Heart right ventricle (tissue), 16 donors: ENCODE measurements at places on chromosomes 2 and 18. TPM values are rescaled to one million over a fixed set of nuclear protein-coding genes. Genes with fewer than 3 reads are reported as not detected.

- no peak for DNase-seq
Observed at GRCh38 chr2:132252894-132253264, 91.1 kb upstream of the ANKRD30BL start.

DNA sequence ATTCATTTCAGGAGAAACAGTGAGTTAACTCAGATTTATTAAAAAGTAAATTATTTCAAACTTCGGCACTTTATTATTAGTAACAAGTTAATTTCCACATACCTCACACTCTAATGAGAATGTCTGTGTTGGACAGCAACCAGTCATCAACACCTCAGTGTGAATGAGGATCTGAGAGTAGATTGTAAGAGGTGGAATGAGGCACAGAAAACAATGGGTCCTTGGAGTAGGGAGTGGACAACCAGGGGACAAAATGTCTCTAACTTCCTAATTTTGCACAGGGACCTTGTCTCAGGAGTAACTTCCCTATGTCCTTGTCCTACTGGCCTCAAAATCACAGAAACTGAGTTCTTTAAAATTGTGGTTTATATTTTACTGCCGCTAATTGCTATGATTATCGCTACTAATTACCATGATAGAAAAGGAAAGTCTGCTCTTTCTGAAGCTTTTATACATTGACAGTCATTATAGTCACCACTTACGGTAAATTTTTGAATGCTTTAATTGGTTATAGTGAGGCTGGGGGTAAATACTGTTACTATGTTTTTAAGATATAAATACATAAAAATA, 82.2 kb upstream of the LRPPRC start:
- DNase-seq = no peak

- no peak for DNase-seq
Observed at GRCh38 chr2:121649149-121649595, at the start of gene CLASP1. Gene CLASP1, minus strand, starts transcription at chr2:121649462. Its CDS starts 43,567 bp downstream, at chr2:121605895.

DNA sequence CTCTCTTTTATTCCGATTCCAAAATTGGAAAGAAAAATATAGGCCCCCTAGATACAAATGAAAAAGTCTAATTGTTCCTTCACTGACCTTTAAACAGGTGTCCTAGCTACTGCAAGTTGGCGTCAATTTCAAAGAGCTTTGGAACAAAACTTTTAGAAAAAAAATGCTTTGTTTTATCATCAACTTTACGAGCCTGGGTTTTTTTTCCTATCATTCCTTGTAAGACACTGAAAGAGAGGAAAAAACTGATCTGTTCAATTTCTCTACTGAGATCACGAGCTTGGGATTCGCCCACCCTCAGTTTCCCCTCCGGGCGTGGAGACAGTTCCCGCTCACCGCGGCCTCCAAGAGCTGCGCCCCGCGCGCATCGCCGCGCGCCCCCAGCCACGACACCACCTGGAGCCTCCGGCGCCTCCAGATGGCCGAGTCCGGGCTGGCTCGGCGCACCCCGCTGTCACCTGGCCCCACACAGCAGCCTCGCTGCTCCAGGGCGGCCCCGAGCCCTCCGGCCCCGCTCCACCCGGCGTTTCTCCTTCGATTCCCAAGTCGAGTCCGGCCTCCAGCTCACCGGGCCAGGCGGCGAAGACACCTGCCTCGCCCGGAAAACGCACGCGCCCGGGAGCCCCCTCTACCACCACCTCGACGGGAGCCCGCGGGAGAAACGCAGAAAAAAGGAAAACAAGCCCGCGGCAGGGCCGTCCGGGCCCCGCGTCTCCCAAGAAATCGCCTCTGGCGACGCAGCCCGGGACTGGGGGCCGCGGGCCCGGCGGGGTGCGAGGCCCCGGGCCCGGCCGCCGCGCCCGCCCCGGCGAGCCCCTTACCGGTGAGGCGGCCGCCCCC, 656 bp downstream of the TBC1D8 start:
- peak; percentile 42 for DNase-seq

DNA sequence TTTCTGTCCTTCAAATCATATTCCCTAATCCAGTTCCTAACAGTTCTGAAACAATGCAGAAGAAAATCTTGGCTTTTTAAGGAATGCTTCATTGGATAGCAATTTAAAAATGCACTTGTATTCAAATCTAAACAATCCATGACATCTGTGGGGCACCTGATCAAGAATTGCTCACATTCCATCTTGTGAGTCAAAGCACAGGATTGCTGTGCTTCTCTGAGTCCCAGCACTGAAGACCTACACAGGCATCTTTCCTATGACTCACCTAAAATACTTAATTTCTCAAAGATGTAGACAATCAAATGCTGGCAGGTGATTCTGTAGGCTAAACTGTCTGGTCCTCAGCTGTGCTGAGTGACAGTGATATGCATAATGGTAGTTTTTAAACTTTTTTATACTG, 10.1 kb upstream of the ATP8B1 start:
- DNase-seq = no peak

Gene NETO1
- total RNA-seq = not detected

Gene AKAIN1
- not detected for total RNA-seq

DNA sequence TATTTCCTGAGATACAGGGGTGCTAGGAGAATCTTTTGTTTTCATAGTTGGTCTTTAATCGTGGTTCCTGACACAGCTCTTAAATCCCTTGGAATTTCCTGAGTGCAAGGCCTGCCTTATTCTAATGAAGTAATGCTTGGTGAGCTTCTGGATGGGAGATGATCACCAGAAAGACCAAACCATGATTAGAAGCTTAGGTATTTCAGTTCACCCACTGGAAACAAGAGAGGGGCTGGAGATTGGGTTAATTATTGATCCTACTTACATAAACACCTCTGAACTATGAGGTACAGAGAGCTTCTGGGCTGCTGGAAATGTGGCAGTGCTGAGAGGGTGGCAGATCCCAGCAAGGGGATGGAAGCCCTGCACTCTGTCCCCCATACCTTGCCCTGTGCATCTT, 406.8 kb downstream of the THSD7B start:
- no peak for DNase-seq
